ENCODE measurements at places on chromosomes 13 and 19.
A peak's percentile ranks its signal among the peaks of the same experiment; 100 is the strongest.

- DNase-seq, result no peak
These were observed 9.5 kb upstream of the NUDT15 start for GRCh38 chr13:48028066-48028465.

GRCh38 chr19:16586991-16587832, 15.0 kb upstream of the SLC35E1 start:
- DNase-seq, result peak; percentile 75

DNA sequence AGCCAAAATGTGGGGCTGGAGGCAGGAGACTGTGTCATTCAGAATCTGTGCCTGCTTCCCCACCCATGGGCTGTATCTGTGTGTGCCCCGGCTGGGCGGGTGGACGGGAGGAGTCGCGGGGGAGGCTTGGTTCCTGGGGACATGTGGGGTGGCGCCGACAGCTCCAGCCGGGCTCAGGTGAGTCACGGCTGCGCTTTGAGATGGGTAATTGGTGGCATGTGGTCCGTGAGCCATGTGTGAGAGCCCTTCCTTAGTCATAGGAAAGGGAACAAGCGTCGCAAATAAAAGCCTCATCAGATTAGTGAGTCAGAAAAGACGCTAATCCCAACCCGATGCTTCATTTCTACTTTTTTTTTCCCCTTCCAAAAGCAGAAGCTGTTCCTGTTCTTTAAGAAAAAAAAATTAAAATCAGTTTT, 118.6 kb upstream of the ZNF536 start:
- DNase-seq, result no peak

GRCh38 chr13:28856287-28856686, 36.1 kb downstream of the MTUS2 start:
- no peak for DNase-seq

- DNase-seq, result no peak
These were observed 40.8 kb upstream of the RANBP3 start for GRCh38 chr19:6018786-6019185.
